ENCODE measurements at places on chromosomes 5 and 9. TPM values are rescaled to one million over a fixed set of nuclear protein-coding genes. Genes with fewer than 3 reads are reported as not detected.

MAML1 gene
- total RNA-seq: 11.5 TPM

DNA sequence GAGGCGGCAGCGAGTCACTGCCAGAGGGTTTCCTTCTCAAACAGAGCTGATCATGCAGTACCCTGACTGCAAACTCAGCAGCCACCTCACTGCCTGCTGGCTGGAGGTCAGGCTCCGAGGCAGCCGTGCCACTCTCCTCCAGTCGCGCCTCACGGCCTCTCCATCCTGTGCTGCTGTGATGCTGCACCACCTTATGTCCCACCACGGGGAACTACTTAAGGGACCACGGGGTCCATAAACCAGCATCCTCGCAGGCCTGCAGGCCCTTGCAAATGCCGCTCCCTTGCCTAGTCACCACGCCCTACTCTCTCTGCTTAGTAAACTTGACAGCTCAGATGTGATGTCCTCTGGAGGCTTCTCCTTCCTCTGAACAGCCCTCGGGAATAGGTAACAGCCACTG, 99.2 kb downstream of the CRB2 start:
- DNase-seq: no peak

DNA sequence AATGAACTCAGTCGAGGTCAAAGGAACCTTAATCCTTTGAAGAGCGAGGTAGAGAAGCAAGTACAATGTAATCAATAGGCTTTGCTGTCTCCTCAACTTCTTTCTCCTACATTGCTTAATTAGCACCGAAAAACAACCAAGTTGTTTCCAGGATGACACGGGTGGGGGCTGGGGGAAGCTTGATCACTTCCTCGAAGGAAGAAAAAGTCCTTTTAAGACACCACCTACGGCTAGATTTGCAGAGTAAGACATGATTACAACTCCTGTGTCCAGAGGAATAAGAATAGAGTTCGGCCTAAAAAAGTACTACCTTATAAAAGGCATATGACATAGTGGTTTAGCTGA, 811 bp upstream of the ARRDC3 start:
- DNase-seq: peak; percentile 65

TAF11L10 gene
- total RNA-seq: not detected

ZNF658 gene
- total RNA-seq: 3.1 TPM

PCDHA8 gene
- not detected for total RNA-seq

CDX1 gene
- not detected for total RNA-seq

Data from Karpas-422 (cell line).